ENCODE measurements at places on chromosomes 5 and 9.

DNA sequence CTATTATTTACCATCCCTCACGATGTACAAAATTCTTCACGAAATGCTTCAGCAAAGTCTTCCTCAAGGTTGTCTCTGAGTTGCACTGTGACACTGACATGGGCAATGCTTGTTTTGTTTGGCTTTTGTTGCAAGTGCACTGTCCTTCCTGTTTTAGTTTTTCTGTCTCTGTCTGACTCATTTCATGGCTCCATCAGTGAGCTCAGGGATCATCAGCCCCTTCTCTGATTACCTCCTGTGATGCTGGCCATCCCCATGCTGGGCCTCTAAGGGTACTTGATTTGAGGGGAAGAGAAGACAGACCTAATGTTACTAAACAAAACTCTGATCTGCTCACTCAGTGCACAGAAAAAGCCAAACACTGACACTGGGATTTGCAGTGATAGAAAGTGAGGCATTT, 37.6 kb upstream of the STX17 start:
- DNase-seq, result no peak

DNA sequence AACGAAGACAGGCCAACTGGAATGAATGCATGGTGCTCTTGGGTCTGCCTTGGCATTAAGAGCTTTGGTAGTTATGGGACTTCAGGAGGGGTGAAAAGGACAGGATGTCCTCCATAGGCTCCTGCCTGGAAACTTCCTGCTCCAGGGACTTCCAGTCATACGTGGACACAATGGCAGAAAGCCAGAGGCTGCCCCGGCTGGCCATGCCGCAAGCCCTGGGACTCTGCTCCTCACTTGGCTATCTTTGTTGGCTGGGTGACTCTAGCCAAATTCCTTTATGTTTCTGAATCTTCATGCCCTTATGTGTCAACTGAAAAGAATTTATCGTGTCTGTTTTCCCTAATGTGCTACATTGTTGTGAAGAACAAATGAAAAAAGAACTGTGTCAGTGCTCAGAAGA, 136.9 kb downstream of the SIL1 start:
- no peak for DNase-seq

DNA sequence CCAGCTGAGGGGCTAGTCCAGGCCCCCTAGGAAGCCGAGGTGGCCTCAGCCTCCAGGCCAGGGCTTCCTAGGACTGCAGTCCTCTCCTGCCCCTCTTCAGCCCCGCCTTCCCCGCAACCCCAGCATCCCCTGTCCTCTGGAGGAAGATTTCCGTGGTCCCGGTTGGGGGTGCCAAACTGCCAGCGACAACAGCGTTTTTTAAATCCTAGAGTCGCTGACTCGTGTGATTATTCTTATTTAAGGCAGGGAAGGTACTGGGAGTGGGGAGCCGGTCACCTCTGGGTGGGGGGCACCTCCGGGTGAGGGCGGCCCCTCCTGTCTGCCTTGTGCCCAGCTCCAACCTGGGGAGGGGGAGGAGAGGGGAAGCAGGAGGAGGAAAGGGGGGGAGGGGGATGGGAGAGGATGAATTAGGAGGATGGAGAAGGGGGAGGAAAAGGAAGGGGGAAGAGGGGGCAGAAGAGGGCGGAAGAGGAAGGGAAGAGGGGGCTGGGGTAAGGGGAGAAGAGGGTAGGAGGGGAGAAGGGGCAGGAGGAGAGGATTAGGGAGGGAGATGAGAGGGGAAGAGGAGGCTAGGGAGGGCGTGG, 173.1 kb upstream of the IER5L start:
- DNase-seq, result no peak

GRCh38 chr5:24059006-24059405, 551.6 kb downstream of the PRDM9 start:
- no peak for DNase-seq

GRCh38 chr5:97846643-97847042, 663.6 kb upstream of the RIOK2 start:
- no peak for DNase-seq

DNA sequence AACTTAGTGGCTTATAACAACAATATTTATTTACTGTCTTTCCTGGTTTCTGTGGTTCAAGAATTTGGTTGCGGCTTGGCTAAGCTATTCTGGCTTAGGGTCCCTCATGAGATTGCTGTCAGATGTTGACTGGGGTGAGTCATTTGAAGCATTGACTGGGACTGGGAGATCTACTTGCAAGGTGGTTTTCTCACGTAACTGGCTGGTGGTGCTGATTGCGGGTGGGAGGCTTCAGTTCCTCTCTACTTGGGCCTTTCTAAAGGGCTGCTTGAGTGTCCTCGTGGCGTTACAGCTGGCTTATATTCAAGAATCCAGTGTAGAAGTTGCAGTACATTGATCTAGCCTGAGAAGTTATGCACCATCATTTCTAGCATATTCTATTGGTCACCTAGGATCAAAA, 218.5 kb upstream of the ELAVL2 start:
- no peak for DNase-seq

- no peak for DNase-seq
These were observed 45.7 kb downstream of the CXXC5 start for GRCh38 chr5:139693676-139694364.

- no peak for DNase-seq
These were observed 3.3 kb downstream of the EBF1 start for GRCh38 chr5:159096243-159096923.

- DNase-seq, result no peak
These were observed 47.8 kb downstream of the PRLR start for GRCh38 chr5:35182486-35182885.

Measured in HTR-8/SVneo (cell line).